Hypothalamus (tissue), 51 donors: ENCODE measurements at places on chromosomes 7 and 10.

GRCh38 chr7:18320971-18321567, 174.5 kb upstream of the HDAC9 start:
- no peak for DNase-seq

DNA sequence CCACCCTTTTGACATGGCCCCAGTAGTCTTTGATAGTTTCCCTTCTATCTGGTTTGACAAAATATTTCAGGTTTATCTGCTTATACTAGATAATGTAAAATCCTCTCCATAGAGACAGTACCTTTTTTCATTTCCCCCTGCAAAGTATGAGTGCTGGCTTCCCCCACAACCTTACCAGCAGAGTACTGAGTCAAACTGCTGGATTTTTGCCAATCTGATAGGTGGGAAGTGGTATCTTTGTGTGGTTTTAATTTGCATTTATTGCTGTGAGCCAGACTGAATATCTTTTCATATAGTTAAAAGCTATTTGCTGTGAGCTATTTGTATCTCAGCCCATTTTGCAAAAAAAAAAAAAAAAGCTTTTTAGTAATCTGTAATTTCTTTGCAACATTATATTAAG, 32.1 kb upstream of the HECTD2 start:
- DNase-seq: no peak

- no peak for DNase-seq
Measured at GRCh38 chr7:123992913-123993518, 39.9 kb downstream of the TMEM229A start.

DNA sequence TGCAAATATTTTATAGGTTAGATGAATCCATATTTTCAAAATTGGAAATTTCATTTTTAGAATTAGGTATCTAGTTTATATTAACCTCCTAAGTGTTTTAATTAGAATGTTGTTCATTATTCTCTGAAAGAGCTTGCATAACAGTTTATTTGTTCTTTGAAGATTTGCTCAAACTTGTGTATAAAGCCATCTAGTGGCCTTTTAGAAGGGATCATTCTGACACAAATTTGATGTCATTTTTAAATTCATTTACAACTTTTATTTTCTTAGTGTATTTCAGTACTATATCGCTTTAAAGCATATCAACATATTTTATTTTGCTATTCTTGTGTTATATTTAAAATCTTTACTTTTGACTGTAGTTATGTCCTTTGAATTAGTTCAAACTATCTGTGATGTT, 527.0 kb upstream of the NRG3 start:
- no peak for DNase-seq

DNA sequence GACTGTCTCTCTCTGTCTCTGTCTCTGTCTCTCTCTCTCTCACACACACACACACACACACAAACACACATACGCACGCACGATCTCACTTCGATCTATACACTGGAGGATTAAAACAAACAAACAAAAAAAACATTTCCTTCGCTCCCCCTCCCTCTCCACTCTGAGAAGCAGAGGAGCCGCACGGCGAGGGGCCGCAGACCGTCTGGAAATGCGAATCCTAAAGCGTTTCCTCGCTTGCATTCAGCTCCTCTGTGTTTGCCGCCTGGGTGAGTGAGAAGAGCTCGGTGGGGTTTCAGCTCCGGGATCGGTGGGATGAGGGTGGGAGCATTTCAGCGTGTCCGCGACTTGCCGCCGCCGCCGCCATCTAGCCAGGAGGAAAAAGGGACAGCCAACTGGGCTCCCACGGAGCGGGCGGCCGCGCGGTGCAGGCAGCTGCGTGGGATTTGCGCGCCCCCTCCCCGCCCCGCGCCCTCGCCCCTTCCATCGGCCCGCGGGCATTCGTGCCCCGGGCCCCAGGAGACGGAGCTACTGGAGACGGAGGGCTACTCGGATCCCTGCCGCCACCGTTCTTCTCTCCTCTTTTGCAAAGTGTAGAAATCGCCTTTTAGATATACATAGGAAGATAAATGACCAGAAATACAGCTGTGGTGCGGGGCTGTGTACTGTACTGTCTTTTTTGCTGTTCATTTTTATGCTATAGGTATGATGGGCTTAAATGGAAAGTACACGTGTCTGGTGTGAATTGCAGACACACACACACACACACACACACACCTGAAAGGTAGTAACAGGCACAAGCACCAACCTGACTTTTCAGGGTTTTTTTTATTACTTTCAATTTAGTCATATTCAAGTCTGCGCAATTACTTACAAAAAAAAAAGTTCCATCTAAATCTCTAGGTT, 581 bp downstream of the PTPRZ1 start:
- DNase-seq: no peak

DNA sequence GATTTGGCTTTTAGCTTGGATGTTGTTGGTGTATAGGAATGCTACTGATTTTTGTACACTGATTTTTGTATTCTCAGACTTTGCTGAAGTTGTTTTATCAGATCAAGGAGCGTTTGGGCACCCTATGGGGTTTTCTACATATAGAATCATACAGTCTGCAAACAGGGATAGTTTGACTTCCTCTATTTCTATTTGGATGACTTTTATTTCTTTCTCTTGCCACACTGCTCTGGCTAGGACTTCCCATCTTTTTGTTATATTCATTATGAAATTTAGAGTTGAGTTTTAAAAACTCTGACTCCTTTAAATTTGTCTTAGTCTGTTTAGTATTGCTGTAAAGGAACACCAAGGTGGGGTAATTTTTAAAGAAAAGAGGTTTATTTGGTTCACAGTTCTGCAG, 4.7 kb downstream of the ZNF786 start:
- DNase-seq: no peak

DNA sequence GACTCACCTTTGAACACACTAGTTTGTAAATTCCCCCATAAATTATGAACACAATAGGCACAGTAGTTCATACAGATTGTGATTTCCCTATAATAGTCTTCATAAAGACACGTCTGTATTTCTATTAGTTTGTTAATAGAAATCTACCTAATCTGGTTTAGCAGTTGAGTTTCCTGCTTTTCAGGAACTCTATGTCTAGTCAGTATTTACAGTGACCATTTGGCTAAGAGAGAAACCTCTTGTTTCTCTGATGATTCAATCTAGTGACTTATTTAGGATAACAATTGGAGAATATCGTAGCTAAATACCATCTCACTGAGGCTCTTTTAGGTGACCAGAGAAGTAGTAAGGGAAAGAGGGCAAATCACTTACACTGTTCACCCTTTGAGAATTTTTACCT, 5.9 kb upstream of the HERPUD2 start:
- DNase-seq: no peak

GRCh38 chr7:111388912-111389311, 173.4 kb downstream of the IMMP2L start:
- no peak for DNase-seq

- DNase-seq: no peak
Measured at GRCh38 chr7:44639671-44640321, 33.4 kb downstream of the OGDH start.

GRCh38 chr7:87021285-87021684, 38.2 kb downstream of the ELAPOR2 start:
- DNase-seq: no peak

DNA sequence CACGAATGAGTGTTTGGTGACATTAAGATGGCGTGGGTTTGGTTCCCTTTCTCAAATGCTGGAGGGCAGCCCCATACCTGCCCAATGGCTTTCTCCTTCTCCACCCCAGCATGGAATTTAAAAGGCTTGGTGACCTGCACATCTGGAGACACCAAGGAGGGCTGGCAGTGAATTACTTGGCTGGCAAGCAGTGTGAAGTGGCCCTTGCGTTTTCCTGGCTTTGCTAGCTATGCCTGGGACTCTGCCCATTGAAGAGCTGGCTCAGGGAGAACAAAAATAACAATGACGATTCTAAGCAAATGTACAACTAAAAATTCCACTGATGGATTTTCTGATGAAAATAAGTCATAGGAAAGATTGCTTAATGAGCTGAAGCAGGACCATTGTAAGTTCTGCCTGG, 203.7 kb downstream of the CYP26A1 start:
- no peak for DNase-seq

- no peak for DNase-seq
Measured at GRCh38 chr10:75718991-75719390, 287.6 kb downstream of the LRMDA start.

DNA sequence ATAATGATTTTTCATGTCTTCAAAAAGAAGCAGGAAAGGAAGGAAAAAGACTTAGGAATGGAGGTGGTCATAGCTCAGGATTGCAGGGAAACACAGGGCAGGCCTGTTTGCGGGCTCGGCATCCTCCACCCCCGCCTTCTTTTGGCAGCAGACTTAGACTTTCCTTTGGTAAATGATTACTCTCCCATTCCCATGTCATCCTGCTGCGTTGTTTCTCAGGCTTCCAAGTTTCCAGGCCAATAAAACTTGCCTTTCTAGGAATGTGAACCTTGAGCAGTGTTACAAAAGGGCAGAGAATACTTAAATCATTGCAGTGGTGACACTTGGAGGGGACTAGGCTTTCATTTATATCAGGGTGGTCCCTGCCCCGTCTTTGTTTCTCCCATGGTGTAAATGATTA, 34.0 kb upstream of the DGKB start:
- DNase-seq: peak; percentile 0

- DNase-seq: peak; percentile 16
Measured at GRCh38 chr7:90766814-90767564, 170.9 kb downstream of the CDK14 start.

DNA sequence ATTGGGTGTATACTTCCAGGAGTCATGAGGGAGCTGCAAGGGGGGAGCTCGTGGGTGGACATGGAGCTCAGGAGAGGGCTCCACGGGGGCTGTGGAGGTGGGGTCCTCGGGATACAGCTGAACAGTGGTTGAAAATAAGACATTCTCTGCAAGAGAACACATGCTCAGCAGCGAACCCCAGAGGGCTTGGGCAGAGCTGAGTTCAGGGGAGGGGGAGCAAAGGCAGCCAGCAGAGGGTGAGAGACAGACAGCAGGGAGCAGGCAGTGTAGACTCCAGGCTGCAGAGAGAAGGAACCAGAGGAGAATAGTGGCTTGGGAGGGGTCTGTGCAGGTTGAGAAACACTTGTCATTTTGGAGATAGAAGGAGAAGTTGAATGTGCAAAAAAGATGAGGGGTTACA, 73.0 kb upstream of the LRRC18 start:
- DNase-seq: no peak

DNA sequence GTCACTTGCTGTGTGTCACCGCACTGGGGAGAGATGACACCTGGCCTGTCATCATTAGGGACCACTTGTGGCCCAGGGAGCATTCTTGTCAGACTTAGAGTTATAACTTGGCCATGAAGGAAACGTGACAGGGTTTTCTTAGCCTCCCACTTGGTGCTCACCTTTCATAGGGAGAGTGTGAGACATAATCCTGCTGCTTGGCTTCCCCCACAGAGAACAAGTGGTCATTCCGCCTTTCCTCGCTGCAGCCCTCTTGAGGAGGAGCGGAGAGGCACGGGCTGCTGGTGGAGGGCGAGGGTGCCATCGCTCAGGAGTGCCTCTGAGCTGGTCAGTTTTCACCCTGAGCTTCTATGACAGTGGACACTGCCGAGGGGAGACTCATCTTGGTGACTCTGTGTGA, 125.0 kb upstream of the GJD4 start:
- DNase-seq: no peak

GRCh38 chr7:2012981-2013380, 219.8 kb downstream of the MAD1L1 start:
- no peak for DNase-seq

DNA sequence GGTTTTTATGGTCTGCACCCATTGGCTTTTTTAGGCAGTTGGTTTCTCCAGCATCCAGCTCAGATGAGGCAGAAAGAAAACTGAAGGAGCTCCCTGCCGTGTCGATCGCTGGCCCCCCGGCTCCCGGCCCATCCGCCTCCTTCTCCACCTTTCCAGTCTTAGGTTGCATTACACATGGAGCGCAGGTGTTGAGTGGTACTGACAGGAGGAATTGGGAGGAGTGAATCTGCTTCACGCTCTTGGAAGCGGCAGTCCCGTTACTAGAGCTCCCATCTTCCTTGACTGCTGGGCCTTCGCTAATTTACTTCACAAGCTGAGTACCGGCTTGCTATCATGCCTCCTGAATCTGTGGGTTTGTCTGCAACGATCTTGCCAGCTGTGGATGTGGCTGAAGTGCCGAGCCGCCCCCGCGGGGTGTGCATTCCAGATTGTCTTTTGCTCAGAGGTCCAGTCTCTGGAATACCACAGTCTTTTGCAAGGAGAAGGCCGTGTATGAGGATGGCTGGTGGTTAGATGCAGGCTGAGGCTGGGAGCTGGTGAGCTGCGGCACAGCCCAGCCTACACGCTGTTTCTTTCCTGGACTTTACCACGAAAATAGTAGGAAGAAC, 17.1 kb downstream of the IQCE start:
- no peak for DNase-seq

DNA sequence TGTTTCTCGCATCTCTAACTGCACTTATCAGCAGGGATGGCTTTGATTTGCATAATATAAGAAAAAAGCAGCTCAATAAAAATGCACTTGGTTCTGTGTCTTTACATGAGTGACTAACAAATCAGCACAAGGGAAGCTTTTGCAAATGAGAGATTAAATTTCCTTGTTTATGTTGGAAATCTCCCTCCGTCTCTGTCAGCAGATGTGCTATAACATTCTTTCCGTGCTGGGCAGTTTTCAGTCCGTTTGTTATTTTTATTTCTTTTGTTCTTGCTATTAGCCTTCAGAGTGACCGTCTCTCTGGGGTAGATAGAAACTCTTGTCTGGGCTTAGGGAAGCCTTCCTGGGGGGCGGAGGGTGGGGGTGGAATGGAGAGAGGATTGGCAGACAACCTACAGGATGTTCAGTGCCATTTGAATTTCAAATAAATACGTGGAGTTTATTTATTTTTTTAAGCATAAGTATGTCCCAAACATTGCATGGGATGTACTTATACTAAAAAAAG, 96.0 kb downstream of the GATA3 start:
- no peak for DNase-seq

- DNase-seq: no peak
Measured at GRCh38 chr7:23742051-23742450, 32.0 kb downstream of the STK31 start.

GRCh38 chr7:70647801-70648498, 484.0 kb upstream of the GALNT17 start:
- no peak for DNase-seq

GRCh38 chr7:122487131-122487530, 182.6 kb upstream of the FEZF1 start:
- DNase-seq: no peak

DNA sequence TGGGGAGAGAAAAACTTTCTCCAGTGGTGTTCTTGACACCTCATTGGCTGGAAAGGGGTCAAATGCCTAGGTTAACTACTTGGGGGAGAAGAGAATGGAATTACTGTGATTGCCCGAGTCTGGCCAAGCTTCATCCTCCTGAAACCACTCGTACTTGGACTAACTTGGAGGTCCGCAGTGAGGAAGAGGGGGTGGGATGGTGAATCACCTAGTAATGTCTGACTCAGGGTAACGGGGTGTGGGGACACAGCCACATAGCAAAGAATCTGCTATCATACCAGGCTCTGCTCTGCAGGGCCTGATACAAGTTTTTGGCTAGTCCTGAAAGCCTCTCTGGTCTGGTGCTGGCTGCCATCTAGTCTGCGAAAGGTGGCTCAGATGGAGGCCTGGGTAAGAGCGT, 190.9 kb downstream of the RPS24 start:
- no peak for DNase-seq

DNA sequence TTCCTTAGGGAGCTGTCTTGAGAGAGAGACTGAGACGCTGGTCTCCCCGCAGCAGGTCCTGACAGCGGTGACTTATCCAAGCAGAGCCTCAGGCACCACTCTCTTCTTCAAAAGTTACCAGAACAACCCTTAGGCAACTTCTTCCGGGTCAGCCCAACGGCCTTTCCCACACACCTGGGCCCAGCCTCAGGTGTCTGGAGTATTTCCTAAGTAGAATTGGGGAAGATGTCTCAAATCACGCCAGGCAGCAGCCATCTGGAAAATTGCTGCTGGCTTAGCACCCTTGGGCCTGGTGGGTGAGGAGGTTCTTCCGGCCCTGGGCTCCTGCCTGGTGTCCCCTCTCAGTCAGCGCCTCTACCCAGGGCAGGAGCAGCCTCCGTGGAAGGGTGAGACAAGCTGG, 80.4 kb upstream of the ANLN start:
- DNase-seq: no peak
